Mesendoderm (in vitro differentiated cells): ENCODE measurements at places on chromosomes 7 and 10.

GRCh38 chr7:65250697-65251395 lies 122.8 kb upstream of the ZNF92 start:
- no peak for DNase-seq

DNA sequence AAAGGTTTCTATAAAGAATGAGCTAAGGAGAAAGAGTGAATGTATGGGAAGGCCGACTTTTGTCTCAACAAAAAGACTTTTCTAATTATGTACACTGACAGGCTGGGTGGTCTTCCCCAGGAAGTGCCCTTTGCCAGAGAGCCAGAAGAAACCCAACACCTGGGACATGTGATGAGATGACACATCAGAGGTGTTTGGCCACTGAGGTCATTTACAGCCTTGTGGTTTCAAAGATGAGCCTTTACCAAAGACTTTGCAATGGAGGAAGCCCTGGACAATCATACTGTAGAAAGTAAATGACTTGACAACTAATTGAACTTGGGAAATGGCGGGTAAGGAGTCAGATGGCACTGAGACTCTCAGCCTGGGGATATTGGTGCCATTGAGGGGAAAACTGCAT lies 3.4 kb upstream of the NRG3 start:
- peak; percentile 27 for DNase-seq

- DNase-seq = no peak
These were observed 30.6 kb upstream of the PRKCQ start for GRCh38 chr10:6610647-6611046.

DNA sequence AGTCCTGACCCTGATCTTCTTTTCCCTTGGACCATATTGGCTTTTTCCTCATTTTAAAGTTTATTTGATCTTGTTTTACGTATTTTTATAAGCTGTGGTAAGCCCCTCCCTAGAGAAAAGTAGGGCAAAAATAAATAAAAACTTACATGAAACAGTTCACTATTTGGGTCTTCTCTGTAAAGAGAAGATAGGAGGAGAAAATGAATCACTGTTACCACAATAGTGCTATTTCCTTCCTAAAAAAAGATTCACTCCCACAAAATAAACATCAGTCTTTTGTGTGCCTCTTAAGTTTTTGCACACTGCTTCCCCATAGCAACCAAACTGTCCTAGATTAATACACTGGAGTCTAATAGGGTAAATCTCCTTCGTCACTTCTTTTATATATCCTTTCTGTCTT lies 1.4 kb upstream of the SVIL start:
- DNase-seq = no peak

DNA sequence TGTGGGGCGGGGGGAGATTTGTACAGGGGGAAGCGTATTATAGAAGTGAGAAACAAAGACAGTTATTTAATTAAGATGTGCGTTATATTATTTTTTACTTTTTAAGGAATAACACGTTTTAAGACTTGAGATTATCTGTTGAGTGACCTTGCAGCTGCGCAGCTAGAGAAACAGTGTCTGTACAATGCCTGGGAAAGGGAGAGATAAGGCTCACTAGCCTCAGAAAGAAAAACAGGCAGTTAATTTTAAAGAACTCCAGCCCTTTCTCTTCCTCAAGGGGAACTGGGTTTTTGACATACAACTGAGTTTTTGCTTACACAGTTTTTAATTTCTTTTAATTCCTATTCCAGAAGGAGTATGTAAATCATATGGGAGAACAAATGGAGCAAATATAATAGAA lies 50.7 kb downstream of the LMBR1 start:
- DNase-seq = no peak

DNA sequence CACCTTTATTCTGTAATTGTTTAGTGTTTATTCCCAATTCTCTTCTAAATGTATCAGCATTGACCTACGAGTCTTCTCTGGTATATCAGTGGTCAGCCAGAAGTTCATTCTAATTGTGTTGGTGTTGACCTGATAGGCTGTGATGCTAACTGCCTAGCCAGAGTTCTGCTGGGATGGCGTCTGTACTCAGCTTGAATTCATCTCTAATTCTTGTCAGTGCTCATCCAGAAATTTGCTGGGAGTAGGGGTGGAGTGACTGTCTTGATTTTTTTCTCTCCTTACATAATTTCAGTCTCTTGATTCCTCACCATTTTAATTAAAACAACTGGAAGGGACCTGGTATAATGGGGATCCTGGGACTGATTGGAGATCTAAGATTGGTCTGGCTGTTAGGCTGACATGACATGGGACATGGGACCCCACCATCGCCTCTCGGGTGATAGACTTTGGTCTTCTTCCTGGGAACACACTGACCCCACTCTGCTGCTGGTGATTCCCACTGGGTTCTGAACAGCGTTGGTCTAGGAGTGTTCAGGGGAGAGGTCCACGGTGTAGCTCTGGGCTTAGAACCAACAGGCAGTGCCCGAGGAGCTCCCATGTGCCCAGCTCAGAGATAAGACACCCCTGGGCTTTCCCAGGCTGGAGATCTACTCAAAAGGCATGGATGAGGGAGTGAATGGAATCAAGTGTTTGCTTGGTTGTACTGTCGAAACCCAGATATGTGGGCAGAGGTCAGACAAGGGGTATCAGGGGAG lies 3.8 kb downstream of the NEURL1 start:
- no peak for DNase-seq

DNA sequence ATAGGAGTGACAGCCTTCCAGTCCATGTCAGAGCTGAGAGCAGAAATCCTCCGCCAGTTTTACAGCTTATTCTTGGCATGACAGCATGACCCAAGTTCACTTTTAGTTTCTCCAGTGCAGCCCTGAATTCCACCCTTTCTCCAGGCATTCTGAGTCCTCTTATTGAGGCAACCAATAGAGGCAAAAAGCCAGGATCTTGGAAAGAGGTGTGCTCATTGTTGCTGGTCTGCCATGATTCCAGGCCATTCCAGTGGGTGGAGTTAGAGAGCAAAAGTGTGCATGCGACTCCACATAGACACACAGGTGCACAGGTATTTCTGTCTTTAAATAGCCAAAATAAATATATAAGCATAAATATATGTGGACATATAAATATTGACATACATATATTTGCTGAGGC lies 224.7 kb upstream of the ADARB2 start:
- DNase-seq = peak; percentile 46

DNA sequence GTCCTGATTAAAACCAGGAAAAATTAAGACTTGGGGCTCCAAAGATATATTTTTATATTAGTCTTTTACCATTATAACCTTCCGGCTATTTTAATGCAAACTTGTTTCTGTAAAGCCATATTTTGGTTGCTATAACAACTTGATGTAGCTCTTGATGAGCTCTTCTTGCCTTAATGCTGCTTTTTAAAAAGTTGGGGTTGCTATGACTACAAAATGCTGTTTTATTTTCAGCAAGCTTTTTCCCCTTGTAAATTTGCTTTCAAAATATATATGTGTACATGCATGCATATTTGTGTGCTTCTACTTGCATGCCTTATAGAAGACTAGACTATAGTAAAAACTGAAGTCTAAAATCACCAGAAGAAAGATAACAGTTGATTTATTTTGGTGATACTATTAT lies 99.7 kb downstream of the CSTF2T start:
- no peak for DNase-seq

DNA sequence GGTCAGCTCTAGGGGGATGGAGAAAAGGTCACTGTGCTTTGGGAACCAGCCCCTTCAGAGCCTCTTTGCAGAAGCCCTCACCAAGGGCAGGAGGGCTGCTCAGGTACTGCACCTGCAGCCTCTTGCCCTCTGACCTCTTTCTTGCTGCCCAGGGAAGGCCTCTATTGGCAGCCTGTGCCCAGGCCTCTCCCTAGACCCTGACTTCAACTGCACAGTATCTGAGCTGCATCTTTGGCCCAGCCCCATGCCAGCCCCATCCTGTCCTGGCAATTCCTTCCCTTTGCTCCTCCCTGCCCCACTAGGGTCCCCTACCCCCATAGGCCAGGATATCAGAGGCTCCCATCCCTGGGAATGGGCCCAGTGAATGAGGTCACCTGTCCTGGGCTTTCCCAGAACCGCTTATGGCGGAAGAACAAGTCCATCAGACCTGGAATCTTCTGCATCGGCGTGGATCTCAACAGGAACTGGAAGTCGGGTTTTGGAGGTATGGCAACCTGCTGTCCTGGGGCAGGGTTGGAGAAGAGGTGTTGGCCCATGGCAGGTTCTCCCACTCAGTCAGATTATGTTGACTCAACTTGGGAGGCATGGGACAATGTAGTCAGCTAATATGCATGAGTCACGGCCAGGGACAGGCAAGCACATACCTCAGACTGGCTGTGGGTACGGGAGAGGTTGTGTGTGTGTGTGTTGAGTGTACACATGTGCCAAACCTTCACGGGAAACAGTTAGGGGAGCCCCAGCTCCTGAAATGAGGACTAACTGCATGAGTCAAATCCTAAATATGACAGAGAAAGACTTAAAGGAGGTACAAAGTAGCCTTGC lies 17.1 kb upstream of the CPA1 start:
- peak; percentile 45 for DNase-seq

- no peak for DNase-seq
These were observed 402.4 kb downstream of the HGF start for GRCh38 chr7:81367326-81367931.

DNA sequence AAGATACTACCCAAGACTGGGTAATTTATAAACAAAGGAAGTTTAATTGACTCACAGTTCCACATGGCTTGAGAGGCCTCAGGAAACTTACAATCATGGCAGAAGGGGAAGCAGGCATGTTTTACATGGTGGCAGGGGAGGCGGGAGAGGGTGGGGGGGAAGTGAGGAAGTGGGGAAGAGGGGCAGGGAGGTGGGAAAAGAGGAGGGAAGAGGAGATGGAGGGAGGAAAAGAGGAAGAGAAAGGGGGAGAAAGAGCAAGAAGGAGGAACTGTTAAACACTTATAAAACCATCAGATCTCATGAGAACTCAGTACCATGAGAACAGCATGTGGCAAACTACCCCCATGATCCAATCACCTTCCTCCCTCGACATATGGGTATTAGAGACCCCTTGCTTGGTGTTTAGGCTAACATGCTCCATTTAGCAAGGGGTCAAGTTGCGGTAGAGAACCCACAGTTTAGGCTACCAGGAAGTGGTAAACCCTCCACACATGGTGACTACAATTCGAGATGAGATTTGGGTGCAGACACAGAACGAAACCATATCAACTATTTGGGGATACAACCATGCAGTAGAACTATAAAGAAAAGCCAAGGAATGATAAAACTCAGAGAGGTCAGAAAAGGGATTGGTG lies 3.5 kb upstream of the LMBR1 start:
- no peak for DNase-seq

GRCh38 chr10:32266979-32267378 lies 80.0 kb downstream of the EPC1 start:
- peak; percentile 78 for DNase-seq

DNA sequence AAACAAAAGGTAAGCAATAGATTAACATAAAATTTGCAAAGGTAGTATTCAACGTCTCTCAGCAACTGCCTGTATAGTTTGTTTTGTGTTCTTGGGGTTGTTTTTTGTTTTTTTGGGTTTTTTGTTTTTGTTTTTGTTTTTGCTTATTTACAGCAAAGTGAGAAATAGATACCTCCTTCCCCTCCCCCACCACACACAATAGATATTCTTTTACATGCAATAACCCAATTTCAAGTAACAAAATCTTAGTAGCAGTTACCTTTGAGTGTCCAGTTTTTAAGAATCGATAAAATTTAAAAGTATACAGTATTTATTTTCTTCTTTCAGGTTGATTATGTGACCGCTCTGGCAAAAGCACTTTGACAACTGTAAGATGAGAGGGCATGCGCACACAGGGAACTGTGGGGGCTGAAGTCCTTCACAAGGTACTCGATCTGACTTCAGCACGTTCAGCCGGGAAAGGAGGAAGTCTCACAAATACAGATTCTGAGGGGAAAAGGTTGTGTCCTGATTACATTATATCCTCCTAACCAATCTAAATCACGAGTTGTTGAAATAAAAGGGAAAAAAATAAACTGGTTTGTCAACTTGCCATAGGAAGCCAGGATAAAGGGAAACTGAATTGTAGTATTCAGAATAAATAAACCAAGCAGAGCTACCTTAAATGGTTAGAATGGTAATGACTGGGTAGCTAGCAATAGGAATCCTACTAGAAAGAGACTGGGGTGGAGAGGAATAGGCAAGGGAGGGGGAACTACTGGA lies 47.8 kb downstream of the CPEB3 start:
- DNase-seq = peak; percentile 87

DNA sequence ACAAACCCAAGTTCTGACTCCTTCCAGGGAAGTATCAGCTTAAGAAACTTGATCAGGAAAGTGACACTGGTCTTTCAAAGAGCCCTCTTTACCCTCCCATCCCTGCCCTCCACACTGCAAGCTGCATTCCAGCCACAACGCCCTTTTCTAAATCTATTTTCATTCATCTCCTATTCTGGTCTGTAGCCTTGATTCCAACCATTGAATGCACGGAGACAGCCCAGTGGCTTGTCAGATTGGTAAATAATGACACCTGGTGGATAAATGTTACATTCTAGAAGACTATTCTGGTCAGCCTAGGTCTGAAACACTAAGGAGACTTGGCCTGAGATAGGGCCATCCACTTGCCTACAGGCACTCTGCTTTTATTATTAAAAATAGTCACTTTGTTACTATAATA lies 20.9 kb downstream of the MORN4 start:
- DNase-seq = peak; percentile 83

DNA sequence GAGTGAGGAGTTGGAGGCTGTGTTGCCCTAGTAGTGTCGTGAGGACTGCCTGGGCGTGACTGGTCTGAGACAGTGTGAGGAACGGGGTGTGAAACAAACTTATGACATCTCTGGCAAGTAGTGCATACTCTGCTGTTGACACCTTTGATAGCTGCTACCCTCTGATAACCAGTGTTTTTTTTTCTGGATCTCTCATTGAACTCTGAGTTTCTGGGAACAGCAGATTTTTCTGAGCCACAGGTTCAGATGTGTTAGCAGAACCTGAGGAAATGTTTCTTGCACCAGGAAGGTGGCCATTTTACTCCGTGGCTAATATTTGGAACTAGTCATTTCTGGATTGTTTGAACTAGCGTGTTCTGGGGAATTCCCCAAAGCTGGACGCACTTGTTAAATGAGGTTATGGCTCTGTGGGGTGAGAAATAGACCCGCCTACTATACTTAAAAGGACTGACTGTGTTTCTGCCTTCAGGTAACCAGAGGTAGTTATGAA lies 52.9 kb downstream of the AUTS2 start:
- DNase-seq = peak; percentile 38

GRCh38 chr10:24518981-24519597 lies 204.6 kb downstream of the ARHGAP21 start:
- DNase-seq = peak; percentile 74

- DNase-seq = no peak
These were observed 54.6 kb downstream of the EEPD1 start for GRCh38 chr7:36207451-36208291.
